ENCODE measurements at places on chromosomes 3 and 15.

DNA sequence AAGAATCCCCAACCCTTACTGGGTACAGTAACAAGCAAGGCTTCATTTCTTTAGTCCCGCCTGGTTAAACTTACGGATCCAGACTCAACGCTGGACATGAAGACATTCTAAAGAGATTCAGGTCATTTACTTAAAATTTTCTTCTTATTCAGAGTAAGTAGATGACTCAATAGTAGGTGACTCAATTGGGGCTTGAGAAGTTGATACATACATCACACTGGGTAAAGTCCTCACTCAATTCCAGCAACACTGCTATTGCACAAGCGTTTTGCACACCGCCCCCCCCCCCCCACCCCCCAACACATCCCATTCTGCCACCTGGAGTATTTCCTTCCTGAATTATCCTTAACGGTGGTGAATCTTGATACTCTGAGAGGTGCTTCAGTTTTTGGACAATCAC lies 610.0 kb downstream of the FOXP1 start:
- no peak for DNase-seq

DNA sequence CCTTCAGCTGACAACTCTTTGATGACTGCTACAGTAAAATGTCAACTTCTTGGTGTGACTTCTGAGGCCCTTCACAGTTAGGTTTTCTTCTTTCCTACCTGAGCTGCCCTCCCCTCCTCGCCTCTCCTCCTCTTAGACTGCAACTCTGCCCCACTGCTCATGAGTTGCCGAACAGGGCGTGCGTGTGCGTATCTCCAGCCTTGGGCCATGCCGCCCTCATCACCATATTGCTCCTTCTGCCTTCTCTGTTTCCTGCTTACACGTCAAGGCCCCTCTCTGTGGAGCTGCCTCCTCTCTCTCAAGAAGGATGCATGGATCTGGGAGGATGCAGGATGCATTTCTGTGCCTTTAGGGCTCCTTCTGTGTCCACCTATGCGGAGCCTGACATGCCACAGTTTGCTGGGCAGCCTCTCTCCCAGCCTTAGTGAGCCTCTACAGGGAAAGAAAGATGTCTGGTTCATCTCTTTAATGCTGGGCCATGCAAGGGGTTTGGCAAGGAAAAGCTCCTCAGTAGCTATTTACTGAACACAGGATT lies 205.9 kb downstream of the RPLP1 start:
- no peak for DNase-seq

DNA sequence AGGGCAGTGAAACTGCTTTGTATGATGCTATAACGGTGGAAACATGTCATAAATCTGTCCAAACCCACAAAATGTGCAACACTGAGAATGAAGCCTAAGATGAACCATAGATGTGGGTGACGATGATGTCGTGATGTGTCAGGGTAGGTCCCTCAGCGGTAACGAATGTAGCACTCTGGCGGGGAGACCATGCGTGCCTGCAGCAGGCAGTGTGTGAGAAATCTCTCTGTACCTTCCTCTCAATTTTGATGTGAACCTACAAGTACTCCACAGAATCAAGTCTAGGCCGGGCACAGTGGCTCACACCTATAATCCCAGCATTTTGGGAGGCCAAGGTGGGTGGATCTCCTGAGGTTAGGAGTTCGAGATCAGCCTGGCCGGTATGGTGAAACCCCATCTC lies 268.2 kb upstream of the LYSMD4 start:
- DNase-seq: no peak

DNA sequence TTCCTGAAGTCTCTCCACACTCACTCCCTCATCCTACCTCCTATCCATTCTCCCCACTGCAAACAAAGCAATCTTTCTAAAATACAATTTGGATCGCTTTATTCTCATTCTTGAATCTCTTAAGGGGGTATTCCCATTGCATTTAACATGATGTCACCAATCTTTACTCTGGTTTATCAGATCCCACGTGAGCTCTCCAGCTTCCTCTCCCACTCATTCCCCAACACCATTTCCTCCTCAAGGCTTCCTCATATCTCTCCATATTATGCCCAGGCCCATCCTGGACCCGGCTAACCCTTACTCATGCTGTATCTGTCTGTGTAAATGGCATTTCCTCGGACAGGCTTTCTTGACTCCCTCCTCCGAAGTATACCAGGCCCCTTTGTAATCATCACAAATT lies 165.0 kb downstream of the CD47 start:
- no peak for DNase-seq

DNA sequence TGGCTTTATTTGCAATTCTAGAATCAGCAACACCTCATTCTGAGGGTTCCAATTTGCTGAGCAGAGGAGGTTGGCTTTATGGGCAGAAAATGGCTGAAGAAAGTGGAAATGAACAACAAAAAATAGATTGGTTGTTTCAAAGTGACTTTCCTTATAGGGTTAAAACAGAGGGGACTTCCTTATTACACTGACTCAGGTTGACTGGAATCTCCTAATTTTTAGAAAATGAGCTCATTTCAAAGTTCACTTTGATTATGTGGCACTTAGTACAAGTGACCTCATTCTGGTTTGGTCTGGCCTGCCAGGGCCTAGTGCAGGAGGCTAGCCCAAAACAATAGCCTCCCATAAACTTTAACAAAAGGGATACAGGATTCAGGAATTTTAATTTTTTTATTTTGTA lies 41.4 kb downstream of the NFKBIZ start:
- DNase-seq: no peak
